ENCODE measurements at places on chromosomes 1 and 21. TPM values are rescaled to one million over a fixed set of nuclear protein-coding genes. Genes with fewer than 3 reads are reported as not detected.

The GPR153 gene
- total RNA-seq: 21.5 TPM

DNA sequence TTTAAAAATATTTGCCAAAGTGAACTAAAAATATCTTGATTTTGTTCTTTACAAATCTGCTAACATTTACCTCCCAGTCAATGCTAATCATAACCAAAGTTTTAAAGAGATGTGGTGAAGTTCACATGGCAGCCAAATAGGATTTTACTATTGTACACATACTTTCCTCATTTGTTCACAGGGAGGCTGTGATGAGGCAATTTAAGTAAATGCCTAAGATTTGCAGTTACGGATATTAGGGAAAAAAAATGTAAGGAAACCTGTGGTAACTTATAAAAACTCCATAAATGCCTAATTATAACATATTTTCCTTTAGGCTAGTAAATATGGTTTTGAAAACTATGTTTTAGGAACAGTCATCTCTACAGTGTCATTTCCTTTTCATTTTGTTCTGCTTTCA is 32.4 kb downstream of the RGS5 start:
- no peaks in the 10 kb centered on the region for H3K36me3 ChIP-seq
- no peak overlapping the region for H3K27ac ChIP-seq
- no peaks in the 10 kb centered on the region for H3K27me3 ChIP-seq
- peaks cover 8% of the 10 kb centered on the region for H3K4me1 ChIP-seq

DNA sequence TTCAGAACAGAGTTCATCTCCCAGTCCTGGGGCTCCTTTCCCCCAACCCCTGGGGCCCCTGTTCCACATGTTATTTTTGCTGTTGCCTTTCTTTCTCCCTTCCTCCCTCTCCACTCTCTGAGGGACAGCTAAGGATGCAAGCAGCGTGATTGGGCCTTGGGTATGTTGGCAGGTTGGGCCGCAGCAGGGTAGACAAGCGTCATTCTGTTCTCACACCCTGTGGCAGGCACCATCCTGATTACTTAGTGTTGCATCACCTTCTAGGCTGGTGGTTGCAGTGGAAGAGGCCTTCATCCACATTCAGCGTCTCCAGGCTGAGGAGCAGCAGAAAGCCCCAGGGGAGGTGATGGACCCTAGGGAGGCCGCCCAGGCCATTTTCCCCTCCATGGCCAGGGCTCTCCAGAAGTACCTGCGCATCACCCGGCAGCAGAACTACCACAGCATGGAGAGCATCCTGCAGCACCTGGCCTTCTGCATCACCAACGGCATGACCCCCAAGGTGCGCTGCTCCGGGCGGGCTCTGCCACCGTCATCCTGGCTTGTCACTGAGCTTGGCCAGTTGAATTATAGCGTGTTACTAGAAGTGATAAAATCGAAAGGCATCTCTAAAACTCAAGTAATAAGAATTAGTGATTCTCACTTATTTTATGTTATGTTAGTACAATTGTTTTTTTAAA is 43.4 kb downstream of the VANGL1 start:
- no peak for DNase-seq
- no peaks in the 10 kb centered on the region for H3K36me3 ChIP-seq
- H3K4me1 ChIP-seq: no peaks in the 10 kb centered on the region
- no peak overlapping the region for H3K4me3 ChIP-seq
- no peak overlapping the region for H3K27ac ChIP-seq
- H3K27me3 ChIP-seq: no peaks in the 10 kb centered on the region

DNA sequence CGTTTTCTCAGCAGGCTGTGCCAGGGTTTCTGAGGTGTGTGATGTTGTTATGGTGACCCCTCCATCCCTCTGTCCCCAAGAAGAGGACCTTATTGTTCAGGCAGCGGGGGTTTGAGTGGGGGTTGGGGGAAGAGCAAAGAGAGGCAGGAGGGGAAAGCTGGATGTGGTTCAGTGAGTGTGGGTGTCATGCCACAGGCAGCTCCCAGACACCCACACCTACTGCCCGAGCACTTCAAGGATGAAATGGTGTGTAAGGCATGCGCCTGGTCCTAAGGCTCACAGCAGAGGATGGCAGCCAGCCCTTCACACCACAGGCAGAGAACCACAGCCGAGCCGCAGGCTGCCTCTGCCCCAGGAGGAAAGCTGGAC is 49.9 kb upstream of the STUM start:
- no peaks in the 10 kb centered on the region for H3K36me3 ChIP-seq
- no peaks in the 10 kb centered on the region for H3K4me1 ChIP-seq
- no peak for DNase-seq
- no peak overlapping the region for H3K4me3 ChIP-seq
- no peak overlapping the region for H3K27ac ChIP-seq

DNA sequence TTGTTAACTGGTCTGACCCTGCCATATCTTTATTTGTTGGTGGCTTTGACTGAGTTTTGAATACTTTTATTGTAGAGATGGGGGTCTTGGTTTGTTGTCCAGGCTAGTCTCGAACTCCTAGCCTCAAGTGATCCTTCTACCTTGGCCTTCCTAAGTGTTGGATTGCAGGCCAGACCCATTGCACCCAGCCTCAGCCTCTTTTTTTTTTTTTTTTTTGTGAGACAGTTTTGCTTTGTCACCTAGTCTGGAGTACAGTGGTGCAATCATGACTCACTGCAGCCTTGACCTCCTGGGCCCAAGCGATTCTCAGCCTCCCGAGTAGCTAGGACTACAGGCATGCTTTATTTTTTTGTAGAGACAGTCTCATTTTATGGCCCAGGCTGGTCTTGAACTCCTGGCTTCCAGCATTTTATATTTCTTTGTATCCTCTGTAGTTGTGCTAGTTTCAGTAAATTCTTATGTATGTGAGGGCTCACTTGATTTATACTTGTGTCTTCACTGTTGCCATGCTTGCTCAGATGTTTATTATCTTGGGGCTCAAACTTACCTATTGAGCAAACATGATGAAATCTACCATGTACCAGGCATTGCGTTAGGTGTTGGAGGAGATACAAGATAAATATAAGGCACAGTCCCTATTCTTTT is 24.1 kb downstream of the THRAP3 start:
- H3K4me3 ChIP-seq: no peak overlapping the region
- peak overlapping the region; percentile 74 for H3K27ac ChIP-seq
- H3K27me3 ChIP-seq: no peaks in the 10 kb centered on the region
- no peaks in the 10 kb centered on the region for H3K36me3 ChIP-seq

DNA sequence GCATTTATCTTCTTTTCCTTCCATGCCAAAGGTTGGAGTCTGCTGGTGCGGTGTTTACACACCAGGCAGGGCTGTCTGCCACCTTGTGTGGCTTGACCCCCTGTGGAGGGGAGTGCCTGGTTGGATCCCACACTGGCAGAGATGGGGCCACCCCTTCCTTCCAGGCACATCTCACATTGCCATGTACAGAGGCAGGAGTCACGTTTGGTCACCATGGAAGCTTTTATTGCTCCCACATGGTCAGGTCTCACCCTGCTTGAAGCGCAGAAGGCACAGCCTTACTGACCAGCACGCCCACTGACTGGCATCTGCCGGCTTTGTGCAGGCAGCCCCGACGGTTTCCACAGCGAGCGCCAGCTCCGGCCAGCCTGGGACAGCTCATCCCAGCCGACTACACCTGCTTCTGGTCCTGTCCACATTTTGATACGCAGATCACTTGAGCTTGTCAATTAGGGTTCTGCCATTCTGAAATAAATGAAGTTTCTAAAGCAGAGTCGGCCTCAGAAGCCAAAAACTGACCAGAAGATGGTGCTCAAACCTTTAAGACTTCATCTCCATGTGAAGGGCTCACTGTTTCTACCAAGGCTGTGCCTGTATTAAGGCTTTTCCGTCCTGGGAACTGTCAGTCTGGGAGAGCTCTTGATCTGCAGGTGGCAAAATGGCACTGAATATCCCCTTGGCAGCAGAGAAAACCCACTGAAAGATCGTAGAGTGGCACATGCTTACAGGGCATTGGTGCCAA is 35.6 kb upstream of the EPHA8 start:
- no peaks in the 10 kb centered on the region for H3K27me3 ChIP-seq
- no peak overlapping the region for H3K27ac ChIP-seq
- H3K4me1 ChIP-seq: no peaks in the 10 kb centered on the region

The PRAMEF7 gene
- not detected for total RNA-seq

DNA sequence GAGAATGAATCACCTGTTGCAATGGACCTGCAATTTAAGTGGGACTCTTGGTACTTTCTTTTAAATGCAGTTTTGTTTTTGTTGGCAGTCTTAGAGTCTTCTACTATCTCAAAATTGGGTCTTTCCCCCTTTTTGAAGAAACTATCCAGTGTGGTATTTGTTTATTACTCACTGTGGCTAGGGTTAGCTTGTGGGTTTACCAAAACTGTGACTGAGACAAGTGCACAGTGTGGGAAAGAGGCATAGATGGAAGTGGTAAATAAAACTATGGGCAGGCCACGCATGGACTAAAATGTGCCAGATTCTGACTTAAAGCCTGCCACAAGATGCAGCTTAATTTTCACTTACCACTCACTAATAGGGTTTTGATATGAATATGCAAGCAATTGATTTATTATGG is 1441.7 kb downstream of the PLA2G4A start:
- no peaks in the 10 kb centered on the region for H3K36me3 ChIP-seq
- H3K27me3 ChIP-seq: no peaks in the 10 kb centered on the region
- no peaks in the 10 kb centered on the region for H3K4me1 ChIP-seq
- DNase-seq: no peak
- H3K27ac ChIP-seq: no peak overlapping the region
- H3K4me3 ChIP-seq: no peak overlapping the region

DNA sequence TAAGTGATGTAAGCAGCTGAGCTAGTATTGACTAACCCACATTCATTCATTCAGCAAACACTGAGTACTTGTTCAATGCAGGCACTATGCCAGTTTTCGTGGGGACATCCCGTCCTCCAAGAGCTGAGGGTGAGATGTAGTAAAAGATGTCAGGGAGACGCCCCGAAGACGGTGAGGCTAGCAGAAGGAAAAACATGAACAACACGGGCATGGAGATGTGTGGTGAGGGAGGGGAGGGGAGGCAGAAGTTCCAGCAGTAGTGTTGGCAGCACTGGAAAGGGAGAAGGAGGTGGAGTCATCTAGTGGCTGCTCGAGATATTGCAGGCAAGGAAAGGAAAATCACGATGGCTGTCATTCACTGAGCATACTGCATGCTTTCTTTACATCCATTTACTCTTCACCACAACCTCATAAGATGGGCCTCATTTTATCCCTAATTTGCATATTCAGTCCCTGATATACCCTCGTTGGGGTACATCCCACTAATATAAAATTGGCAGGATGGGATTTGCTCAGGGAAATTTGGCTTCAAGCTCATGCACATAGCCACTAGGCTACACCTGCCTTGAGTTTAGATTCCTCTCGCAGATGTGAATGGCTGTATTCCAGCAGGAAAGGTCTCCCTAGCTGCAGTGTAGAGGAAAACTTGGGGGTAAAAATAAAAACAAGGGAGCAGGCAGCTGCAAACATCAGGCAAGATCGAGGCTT is 14.5 kb downstream of the PDZK1IP1 start:
- H3K4me3 ChIP-seq: no peak overlapping the region
- H3K4me1 ChIP-seq: peaks cover 9% of the 10 kb centered on the region
- no peaks in the 10 kb centered on the region for H3K27me3 ChIP-seq
- no peak overlapping the region for H3K27ac ChIP-seq
- H3K36me3 ChIP-seq: no peaks in the 10 kb centered on the region
- DNase-seq: peak; percentile 50

DNA sequence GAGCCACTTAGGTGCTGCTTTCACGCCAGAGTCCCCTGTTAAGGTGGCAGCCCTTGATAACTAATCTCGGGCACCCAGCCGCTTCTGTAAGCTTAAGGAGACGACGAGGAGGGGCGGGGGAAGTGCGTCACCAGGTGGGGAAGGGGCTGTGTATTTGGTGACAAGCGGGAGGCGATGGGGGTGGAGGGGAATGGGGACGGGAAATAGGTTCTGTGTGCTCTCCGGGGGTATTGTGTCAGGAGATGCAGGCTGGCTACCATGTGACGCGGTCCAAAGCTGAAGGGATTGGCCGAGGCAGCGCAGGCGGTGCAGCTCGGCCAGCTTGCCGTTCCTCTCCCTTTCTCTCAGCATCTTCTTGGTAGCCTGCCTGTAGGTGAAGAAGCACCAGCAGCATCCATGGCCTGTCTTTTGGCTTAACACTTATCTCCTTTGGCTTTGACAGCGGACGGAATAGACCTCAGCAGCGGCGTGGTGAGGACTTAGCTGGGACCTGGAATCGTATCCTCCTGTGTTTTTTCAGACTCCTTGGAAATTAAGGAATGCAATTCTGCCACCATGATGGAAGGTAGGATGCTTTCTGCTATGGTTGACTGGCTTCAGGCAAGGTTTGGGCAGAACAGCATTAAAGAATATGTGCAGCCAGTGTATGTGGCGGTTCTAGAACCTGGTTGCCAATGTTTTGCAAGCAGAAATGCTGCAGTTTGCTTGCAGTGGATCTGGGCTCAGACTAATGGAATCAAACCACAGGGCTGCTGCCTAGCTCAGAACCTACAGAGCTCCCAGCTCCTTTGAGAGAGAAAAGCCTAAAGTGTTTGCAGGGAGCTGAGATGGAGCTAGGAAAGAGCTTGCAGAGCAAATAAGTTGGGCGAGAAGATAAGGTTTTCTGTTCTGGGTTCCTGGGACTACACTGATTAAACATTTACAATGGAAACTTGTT is at the start of gene SGIP1:
TSS of gene SGIP1 (plus strand) at position 350 of the 937 bp plus-strand sequence. CDS start at position 556, 206 bp downstream.
- H3K4me3 ChIP-seq: peak within 1 kb of the TSS; percentile 43
- no peaks in the 10 kb centered on the region for H3K4me1 ChIP-seq
- peak within 1 kb of the TSS; percentile 42 for H3K27ac ChIP-seq
- H3K36me3 ChIP-seq: no peaks in the 10 kb centered on the region

DNA sequence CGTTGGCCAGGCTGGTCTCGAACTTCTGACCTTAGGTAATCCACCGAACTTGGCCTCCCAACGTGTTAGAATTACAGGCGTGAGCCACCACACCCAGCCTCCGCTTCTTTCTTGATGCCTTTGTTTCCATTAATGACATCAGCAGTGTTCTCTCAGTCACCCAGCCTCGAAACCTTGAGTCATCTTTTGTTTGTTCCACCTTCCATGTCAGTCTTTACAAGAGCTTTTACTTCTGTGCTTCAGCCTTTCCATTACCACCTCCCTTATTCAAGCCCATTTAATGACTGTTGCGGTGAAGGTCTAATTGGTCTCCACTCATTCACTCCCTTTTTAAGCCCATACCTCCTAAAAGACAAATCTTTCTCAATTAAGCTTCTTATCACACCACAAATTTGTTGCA is 146.6 kb upstream of the ADGRL2 start:
- no peak for DNase-seq
- no peak overlapping the region for H3K4me3 ChIP-seq
- no peak overlapping the region for H3K27ac ChIP-seq

The YOD1 gene
- total RNA-seq: 14.1 TPM

- no peak for DNase-seq
- no peak overlapping the region for H3K4me3 ChIP-seq
- peaks cover 83% of the 10 kb centered on the region for H3K36me3 ChIP-seq
- no peaks in the 10 kb centered on the region for H3K27me3 ChIP-seq
- no peak overlapping the region for H3K27ac ChIP-seq
These were observed 46.5 kb downstream of the NCF2 start for GRCh38 chr1:183543619-183544204.

DNA sequence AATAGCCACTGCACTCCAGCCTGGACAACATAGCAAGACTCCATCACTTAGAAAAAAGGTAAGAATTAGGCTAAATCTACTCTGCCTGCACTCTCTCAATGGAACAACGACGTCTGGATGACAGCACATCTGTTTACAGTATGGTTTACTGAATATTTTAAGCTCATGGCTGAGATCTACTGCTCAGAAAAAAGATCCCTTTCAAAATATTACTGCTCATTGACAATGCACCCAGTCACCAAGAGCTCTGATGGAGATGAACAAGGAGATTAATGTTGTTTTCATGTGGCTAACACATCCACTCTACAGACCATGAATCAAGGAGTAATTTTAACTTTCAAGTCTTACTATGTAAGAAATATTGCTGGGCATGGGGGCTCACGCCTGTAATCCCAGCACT is 58.0 kb downstream of the SLC27A3 start:
- H3K4me3 ChIP-seq: no peak overlapping the region
- no peaks in the 10 kb centered on the region for H3K36me3 ChIP-seq
- H3K4me1 ChIP-seq: peaks cover 13% of the 10 kb centered on the region
- H3K27me3 ChIP-seq: no peaks in the 10 kb centered on the region

Data from transverse colon (tissue), 4 donors.